HS-5 (cell line): ENCODE measurements at places on chromosomes 7 and 10.

DNA sequence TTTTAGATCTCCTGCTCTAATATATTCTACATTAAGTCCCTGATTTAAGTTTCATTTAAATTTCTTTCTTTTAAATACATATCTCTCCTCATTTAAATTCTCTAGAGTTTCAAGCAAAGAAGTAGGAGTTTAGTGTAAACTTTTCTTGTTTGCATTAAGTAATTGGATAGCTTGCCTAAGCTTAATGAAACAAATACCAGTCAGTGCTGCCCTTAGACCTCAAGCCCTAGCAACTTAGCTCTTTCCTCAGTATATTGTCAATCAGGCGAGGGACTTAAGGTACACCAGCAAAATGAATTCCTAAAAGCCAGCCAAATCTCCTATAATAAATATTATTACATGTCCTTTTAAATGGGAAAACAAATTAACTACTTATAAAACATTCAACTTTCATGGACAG lies 101.5 kb downstream of the CHCHD3 start:
- DNase-seq: no peak

- no peak for DNase-seq
Observed at GRCh38 chr10:77911535-77912123, 14.9 kb downstream of the DLG5 start.

GRCh38 chr7:1226186-1226901 lies 6.3 kb upstream of the UNCX start:
- DNase-seq: no peak

DNA sequence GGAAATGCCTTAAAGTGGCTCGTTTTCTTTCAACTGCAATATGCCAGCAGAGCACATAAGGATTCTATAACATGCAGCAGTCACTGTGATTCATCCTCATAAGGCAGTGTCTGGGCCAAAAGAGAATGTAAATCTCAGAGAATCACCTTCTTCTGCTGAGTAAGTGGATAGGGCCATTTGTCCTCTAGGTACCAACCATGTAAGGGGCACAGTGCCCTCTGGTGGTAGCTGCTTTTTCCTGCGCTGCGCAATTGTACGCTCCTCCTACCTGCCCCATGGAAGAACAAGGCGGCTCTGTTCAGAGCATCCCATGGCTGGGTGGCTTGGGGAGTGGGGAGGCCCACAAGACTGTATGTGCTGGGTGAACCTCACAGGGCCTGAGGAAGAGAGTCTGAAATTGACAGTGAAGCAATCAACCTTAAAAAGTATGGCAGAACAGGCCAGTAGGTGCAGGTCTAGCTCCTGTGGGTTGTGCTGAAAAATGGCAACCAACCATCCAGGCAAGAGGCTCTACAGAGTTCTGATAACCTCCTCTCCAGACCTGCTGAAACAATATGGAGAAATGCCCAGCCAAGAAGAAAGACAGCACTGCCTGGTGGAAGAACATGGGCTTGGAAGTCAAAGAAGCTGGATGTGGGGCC lies 78.6 kb upstream of the C10orf90 start:
- peak; percentile 67 for DNase-seq

DNA sequence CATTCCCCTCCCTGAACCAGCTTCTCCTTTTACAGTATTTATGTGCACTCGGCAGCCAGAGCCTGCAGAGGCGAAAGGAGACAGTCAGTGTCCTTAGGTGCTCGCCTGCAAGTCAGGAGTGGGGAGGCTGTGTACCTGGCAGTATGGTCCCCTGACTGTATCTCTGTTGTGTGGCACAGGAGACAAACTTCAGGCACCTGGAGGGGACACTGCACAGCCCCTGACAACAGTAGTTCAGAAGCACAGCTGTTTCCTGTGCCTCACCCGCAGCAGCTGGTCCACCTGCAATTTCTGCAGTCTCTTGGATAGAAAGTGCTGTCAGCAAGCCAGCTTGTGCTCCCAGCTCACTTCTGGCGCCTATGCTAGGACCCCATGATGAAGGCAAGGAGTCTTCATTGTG lies 73.4 kb upstream of the LAMB4 start:
- no peak for DNase-seq

- DNase-seq: peak; percentile 15
Observed at GRCh38 chr10:28241741-28242399, 61.0 kb downstream of the MPP7 start.

DNA sequence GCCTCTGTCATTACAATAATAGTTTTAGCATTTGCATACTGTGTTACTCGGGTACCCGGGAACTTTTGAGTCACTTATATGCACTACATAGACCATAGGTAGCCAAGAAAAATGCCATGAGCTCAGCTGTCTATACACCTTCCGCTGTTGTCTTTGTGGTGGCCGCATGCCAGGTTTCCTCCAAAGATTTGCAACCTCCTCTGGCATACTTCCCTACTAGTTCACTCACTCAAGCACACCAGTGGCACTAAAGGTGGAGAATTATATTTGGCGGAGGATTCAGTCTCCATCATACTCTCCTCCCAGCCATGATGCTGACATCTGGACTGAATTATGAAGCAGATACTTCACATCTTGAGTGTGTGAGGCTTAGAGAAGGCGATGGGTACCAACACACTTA lies 35.6 kb upstream of the GRB10 start:
- DNase-seq: no peak

- DNase-seq: no peak
Observed at GRCh38 chr10:60549686-60550085, 160.0 kb upstream of the ANK3 start.

GRCh38 chr7:1156782-1157535 lies 3.0 kb downstream of the ZFAND2A start:
- peak; percentile 36 for DNase-seq

GRCh38 chr7:96203786-96204185 lies 118.1 kb downstream of the SLC25A13 start:
- DNase-seq: no peak

DNA sequence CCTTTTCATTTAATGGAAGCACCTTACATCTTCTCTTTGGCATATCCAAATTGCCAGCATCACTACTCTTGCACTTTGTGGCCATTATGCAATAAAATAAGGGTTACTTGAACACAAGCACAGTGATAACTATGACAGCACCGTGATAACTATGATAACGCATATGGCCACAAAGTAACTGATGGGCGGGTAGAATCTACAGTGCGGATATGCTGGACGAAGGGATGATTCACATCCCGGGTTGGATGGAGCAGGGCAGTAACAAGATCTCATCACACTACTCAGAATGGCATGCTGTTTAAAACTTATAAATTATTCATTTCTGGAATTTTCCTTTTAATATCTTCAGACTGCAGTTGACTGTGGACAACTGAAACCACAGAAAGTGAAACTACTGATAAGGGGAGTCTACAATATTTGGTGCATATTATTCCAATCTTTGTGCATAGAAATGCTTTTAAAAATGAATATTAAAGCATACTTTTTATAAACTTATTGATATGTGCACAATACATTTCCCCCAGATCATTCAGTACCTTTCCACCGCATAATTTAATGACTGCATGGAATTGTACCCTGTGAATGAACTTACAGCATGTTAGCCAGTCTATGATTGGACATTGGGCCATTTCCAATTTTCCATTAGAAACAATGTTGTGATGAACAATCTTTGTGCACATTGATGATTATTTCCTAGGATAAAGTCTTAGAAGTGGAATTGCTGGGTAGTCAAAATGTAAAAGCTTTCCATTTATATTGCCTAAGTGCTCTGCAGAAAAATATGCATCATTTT lies 136.4 kb downstream of the WNT2 start:
- DNase-seq: no peak

DNA sequence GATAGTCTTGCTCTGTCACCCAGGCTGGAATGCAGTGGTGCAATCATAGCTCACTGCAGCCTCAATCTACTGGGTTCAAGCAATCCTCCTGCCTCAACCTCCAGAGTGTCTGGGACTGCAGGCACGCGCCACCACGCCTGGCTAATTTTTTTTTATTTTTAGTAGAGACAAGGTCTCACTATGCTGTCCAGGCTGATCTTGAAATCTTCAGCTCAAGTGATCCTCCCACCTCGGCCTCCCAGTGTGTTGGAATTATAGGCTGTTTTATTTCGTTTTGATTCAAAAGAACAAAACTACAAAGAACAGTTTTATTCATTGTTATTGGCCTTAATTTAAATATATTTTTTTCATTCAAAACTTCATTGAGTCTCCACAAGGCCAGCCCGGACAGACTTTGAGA lies 109.8 kb upstream of the NFE2L3 start:
- DNase-seq: no peak

DNA sequence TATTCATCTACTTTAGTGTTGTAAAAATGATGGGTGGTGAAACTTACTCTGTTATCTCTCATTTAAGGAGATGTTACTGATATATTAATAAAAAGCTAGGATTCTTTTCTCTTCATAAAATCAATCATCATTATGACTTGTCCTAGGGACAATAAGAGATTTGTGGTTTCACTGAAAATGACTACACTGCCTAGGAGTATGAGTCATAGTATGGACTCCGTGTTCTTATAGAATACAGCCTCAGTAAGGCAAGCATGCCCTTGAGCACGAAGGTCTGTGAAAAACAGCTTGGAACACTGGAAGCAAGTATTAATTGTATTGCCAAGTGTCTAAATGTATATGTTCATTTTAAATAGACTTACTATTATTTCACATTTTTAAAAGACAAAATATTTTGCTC lies 749.2 kb upstream of the PCDH15 start:
- peak; percentile 18 for DNase-seq

DNA sequence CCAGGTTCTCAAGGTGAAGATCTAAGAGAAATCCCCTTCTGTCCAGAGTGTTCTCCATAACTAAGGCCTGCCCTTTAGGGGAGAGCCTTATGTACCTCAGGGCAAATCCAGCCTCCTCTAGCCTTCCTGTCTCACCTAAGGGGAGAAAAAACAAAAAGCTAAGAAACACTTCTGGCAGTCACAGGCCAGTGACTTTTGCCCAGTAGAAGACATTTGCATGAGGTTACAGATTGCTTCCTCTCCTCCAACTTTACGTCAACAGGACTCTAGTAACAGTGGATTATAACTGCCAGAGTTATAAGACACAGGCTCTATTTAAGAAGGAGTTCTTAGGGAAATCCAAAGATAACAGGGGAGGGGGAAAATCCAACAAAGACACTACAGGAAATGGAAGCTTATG lies 15.9 kb upstream of the FAM241B start:
- no peak for DNase-seq

DNA sequence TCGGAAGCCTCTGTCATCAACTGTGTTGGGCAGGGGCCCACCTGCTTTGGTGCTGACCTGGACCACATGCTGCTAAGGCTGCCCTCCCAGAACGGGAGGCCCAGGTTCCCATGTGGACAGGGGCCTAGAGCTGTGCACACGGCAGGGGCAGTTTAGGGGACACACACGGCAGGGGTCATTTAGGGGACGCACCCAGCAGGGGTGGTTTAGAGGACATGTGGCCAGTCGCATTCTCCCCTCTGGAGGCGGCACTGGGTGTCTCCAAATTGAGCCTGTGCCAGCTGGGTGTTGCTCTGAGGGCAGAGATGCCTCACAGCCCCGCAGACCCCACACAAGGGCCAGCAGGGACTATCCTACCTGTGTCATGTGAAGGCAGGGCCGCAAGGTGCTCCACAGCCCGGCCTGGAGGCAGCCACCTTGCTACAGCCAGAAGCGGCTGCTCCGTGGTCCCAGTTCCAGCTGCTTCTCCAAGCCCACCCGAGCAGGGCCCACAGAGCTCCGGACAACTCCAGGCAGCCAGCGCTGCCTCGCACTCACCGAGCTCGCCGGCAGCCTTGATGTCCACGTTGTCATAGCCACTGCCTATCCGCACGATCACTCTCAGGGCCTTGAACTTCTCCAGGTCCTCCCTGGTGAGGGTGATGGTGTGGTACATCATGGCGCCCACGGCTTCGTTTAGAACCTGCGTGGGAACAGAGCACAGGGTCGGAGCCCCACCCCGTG lies 60.7 kb downstream of the ZRANB1 start:
- DNase-seq: no peak

DNA sequence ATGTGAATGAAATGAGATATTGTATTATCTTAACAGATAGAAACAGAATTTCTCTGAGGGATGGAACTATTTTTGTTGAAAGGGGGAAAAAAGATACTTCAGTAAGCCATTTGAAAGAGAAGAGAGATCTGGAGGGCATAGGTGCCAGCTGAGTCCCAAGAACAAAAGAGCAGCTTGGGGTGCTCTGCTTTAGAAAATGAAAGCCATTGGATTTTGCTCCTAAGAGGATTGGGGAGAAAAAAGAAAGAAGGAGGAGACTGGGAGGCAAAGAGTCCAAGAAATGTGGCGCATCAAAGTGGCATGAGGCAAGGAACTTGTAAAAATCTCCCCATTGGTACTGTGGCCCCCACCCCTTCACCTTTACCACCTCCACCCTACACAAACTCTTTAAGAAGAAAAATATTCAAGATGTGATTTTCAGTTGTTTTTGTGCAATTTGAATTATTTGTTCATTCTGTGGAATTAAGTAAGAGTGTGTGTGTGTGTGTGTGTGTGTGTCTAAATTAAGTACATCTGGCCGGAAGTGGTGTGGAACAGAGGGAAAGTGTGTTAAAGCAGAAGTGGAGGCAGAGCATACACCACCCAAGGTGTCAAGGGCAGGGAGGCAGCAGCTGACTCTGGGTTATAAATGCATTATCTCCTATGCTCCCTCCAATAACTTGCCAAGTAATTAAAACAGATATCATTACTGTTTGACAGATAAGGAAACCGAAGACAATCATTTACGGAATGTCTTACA lies 9.9 kb upstream of the GNAI1 start:
- DNase-seq: no peak

- DNase-seq: no peak
Observed at GRCh38 chr10:123663522-123663921, 2.6 kb upstream of the GPR26 start.

DNA sequence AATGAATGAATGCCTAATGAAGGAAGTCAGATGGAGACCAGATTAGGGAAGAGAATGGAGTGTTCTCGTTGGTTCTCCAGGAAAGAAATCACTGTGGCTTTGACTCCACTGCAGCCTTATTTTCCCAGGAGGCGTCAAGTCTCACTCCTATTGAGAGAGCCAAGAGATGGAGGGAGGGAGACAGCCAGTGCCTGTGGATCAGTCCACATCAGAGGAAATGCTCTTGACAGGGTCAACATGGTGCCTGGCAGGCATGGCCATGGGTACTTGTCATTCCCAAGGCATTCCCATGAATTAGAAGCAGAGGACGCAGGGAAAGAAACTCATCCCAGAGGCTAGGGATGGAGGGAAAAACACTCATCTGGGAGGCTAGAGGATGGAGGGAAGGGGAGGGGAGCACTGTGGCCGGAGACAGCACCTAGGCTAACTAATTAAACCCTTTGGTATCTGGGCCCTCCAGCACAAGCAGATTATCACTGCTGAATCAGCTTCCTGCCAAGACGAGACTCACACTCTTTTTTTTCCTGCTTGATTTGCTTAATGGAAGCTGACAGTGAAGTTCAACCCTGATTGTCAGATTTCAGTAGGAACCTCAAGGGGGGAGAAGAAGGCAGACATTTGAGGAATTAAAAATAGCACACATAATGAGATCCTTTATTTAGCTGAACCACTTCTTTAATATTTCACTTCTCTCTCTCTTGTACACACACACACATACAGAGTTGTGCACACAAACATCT lies 1233.2 kb upstream of the AUTS2 start:
- DNase-seq: no peak

- no peak for DNase-seq
Observed at GRCh38 chr7:29150856-29151255, 4.5 kb upstream of the CPVL start.
